ENCODE measurements at places on chromosomes 5 and 9.

GRCh38 chr5:39256477-39257235, 37.3 kb upstream of the FYB1 start:
- DNase-seq: no peak

DNA sequence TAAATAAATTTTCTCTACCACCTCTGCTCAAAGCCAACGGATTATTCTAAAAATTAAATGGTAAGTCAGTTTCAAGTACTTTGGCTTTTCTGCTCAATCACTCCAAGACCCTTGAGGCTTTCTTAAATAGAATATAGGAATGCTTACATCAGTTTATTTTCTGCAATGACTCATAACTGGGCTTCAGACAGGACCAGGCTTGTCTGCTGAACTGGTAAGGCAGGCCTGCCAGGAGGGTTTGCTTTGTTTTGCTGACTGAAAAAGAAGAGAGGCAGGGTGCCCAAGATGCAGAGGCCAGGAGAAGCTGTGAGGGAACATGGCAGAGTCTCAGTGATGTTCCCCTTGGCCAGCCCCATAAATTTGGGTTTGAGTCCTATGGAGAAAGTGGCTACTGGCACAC, 60.3 kb upstream of the EPB41L4A start:
- DNase-seq: no peak

DNA sequence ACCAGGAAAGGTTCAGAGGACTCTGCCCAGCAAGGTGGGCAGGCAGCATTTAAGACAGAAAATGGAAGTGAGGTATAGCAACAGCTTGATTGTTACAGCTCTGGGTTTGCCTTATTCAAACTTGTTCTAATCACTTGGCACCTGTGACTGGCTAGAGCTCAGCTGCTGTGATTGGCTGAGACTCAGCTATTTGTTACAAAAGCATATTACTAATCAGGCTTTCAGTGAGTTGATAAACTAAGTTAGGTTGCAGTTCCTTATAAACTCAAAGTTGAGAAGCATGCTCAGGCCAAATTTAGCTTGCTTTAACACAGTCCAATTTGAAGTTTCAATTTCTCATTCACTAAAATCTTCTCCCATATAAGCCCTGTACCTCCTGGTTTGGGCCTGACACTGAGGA, 56.3 kb downstream of the GDA start:
- DNase-seq: no peak

- DNase-seq: no peak
Measured at GRCh38 chr5:98461485-98461884, 312.0 kb upstream of the RGMB start.

DNA sequence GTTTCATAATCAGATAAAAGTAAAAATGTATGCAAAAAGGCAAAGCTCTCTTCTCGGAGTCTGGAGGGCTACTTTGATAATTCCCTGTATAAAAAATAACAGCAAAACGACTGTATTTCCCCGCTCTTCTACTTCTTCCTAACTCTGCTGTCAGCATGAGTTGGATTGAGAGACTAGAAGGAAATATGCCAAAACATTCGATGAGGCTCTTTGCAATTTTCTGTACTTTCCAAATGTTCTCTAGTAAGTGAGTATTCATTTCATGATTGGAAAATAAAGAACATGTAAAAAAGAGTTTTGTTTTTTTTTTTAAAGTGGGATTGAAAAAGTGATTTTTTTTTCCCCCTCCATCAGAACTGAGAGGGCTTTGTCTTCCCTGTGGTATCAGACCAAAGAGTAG, 677.5 kb downstream of the ACTL7B start:
- DNase-seq: no peak

DNA sequence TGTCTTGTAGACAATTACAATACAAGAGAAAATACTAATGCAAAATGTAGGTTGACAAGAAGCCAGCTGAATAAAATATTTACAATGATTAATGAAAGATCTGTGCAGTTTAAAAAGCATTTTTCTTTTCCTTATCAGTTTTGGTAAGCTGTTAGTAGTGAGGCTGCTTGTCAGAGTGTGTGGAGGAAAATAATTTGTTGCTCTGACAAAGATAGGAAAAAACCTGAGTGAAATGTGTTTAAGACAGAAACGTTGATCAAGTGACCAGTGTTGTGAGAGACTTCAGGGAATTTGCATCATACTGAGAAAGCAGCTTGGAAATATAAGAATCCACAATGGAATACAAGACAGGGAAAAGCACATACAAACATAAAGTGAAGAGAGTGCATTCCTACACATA, 360.3 kb upstream of the CDH18 start:
- DNase-seq: no peak

GRCh38 chr5:132064140-132064539, 3.7 kb downstream of the IL3 start:
- DNase-seq: no peak

GRCh38 chr9:125785248-125785751, 38.1 kb downstream of the PBX3 start:
- DNase-seq: no peak

DNA sequence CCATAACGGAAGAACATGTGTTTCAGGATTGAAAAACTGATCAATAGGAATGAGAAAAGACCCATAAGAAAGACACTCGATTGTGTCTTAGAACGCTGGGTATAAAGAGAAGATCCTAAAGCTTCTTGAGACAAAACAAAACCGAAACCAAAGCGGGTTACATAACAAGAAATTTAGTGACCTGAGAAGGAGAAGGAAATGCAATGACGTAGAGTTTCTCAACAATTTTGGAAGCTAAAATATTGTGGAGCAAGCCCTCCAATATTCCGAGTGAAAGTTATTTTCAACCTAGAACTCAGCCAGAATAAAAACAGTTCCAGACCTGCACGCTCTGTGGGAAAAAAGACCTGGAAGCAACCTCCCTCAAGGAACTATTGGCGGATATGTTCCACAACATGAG, 81.9 kb upstream of the FREM1 start:
- no peak for DNase-seq

- no peak for DNase-seq
Measured at GRCh38 chr9:110095161-110095595, 112.8 kb downstream of the C9orf152 start.

Measured in uterus (tissue), 4 donors.